ENCODE measurements at places on chromosomes 5 and 9. TPM values are rescaled to one million over a fixed set of nuclear protein-coding genes. Genes with fewer than 3 reads are reported as not detected.
A peak's percentile ranks its signal among the peaks of the same experiment; 100 is the strongest.

- H3K4me3 ChIP-seq = peak within 1 kb of the TSS; percentile 98
- H3K36me3 ChIP-seq = no peaks in the 10 kb centered on the region
- peaks cover 52% of the 10 kb centered on the region for H3K4me1 ChIP-seq
- peak within 1 kb of the TSS; percentile 96 for H3K27ac ChIP-seq
Measured at GRCh38 chr9:132670457-132671391, at the start of gene GTF3C4. GTF3C4 (plus strand) TSS chr9:132670464; CDS start chr9:132670599, 135 bp downstream.

GRCh38 chr5:173746047-173746646 is 129.7 kb upstream of the BOD1 start:
- H3K4me1 ChIP-seq = no peaks in the 10 kb centered on the region
- no peak for DNase-seq
- no peaks in the 10 kb centered on the region for H3K36me3 ChIP-seq
- H3K4me3 ChIP-seq = no peak overlapping the region
- no peak overlapping the region for H3K27ac ChIP-seq

DNA sequence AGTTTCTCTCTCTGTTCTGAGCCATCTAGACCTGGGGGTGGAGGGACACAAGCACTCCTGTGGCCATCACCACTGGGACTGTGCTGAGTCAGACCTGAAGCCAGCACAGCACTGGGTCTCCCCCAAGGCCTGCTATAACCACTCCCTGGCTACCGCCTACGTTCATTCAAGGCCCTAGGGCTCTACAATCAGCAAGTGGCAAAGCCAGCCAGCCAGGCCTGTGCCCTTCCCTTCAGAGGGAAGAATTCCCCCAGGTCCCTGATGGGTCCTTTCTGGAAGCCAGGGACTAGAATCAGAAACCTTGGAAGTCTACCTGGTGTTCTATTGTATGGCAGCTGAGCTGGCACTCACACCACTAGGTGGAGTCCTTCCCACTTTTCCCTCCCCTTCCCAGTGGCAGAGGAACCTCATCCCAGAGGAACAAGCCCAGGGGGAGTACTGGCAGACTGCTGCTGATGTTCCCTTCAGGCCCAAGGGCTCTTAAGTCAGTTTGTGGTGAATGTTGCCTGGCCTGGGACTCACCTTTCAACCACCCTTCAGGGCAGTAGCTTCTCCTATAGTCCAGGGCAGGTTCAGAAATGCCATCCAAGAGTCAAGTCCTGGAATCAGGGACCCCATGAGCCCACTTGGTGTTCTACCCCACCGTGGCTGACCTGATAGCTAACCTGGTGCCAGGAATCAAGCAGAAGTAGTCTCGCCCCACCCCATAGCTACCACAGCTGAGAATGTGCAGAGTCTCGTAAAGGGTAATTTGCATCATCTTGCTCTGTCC is 20.0 kb downstream of the JMY start:
- H3K4me3 ChIP-seq = no peak overlapping the region
- peak; percentile 80 for DNase-seq
- H3K4me1 ChIP-seq = peaks cover 35% of the 10 kb centered on the region
- H3K36me3 ChIP-seq = no peaks in the 10 kb centered on the region

- H3K4me1 ChIP-seq = no peaks in the 10 kb centered on the region
- no peak for DNase-seq
- no peak overlapping the region for H3K4me3 ChIP-seq
- H3K36me3 ChIP-seq = no peaks in the 10 kb centered on the region
Measured at GRCh38 chr5:57931352-57931751, 448.7 kb upstream of the ACTBL2 start.

DNA sequence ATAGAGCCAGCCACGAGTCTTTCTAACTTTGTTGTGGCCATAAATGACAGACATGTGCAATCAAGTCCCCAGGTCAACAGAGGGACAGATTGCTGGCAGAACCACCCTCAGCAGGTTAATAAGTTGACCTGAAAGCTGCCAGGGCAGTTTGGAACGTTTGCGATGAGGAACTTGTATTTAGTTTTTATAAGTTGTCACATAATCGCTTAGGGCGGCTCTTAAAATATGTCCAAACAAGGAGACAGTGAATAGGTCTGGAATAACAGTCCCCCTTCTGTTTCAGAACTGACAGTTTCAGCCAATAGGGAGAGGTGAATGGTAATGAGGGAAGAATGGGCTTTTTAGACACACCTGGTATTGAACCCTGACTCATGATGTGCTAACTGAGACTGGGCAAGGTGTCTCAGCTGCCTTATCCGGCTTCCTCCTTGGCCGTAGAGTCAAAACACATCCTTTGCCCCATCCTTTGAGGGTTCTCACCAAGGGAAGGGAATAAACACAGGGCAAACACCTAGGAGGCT is 33.6 kb upstream of the GABRP start:
- H3K27ac ChIP-seq = no peak overlapping the region
- H3K36me3 ChIP-seq = no peaks in the 10 kb centered on the region
- no peak for DNase-seq
- H3K4me3 ChIP-seq = no peak overlapping the region
- H3K27me3 ChIP-seq = no peaks in the 10 kb centered on the region
- H3K4me1 ChIP-seq = peaks cover 30% of the 10 kb centered on the region

Gene NIPAL4
- 12.0 TPM for total RNA-seq

DNA sequence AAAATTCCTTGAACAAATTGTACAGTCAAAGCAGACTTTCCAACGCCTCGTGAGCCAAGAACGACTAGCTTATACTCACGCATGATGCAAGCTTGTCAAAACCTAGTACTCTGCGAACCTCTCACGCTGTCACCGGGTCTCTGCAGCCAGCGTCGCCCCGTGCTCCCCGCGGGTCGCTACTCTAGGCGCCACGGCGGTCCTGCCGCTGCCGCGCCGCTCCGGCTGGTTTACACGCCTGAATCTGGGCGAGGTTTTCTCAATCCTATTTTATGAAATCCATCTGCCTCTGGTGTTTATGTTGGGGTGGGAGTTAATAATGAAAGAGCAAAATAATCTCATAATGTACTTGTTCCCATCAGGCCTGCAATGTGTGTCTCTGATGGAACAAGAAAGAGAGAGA is 90.9 kb downstream of the SV2C start:
- DNase-seq = no peak
- no peak overlapping the region for H3K4me3 ChIP-seq
- H3K4me1 ChIP-seq = no peaks in the 10 kb centered on the region
- H3K27me3 ChIP-seq = no peaks in the 10 kb centered on the region
